ENCODE measurements at places on chromosomes 4 and X. TPM values are rescaled to one million over a fixed set of nuclear protein-coding genes. Genes with fewer than 3 reads are reported as not detected.

The PPP4R3C gene
- polyA plus RNA-seq = not detected

The TMPRSS11A gene
- 57.7 TPM for polyA plus RNA-seq

The CDX4 gene
- polyA plus RNA-seq = not detected

The CORIN gene
- polyA plus RNA-seq = 0.28 TPM

The SFRP2 gene
- 16.4 TPM for polyA plus RNA-seq

The ADH7 gene
- polyA plus RNA-seq = 250 TPM

The MAGEA12 gene
- not detected for polyA plus RNA-seq

The POLN gene
- 0.81 TPM for polyA plus RNA-seq

The SH3TC1 gene
- 19.2 TPM for polyA plus RNA-seq

The GC gene
- not detected for polyA plus RNA-seq

The PF4V1 gene
- polyA plus RNA-seq = not detected

The HSFX2 gene
- polyA plus RNA-seq = 0.21 TPM

The CENPVL1 gene
- polyA plus RNA-seq = not detected

The PLP1 gene
- polyA plus RNA-seq = 0.94 TPM

The CXCL5 gene
- polyA plus RNA-seq = 0.14 TPM

The SLC10A6 gene
- polyA plus RNA-seq = 2.8 TPM

The RHOXF2B gene
- not detected for polyA plus RNA-seq

The RNF175 gene
- 0.12 TPM for polyA plus RNA-seq

The SLC6A8 gene
- 33.0 TPM for polyA plus RNA-seq

The NOX1 gene
- polyA plus RNA-seq = 0.10 TPM

The CDS1 gene
- 16.2 TPM for polyA plus RNA-seq

The SYP gene
- polyA plus RNA-seq = 0.79 TPM

The IL13RA2 gene
- 0.08 TPM for polyA plus RNA-seq

The CFI gene
- 7.9 TPM for polyA plus RNA-seq

The OPRPN gene
- polyA plus RNA-seq = not detected

The CXorf49 gene
- not detected for polyA plus RNA-seq

The DEFB131A gene
- polyA plus RNA-seq = not detected

The GAGE12J gene
- polyA plus RNA-seq = not detected

The TEX13D gene
- polyA plus RNA-seq = not detected

The SSX2B gene
- polyA plus RNA-seq = not detected

The MID1 gene
- 4.7 TPM for polyA plus RNA-seq

The SULT1E1 gene
- 0.35 TPM for polyA plus RNA-seq

The HOPX gene
- polyA plus RNA-seq = 1,386 TPM

The CT47A7 gene
- polyA plus RNA-seq = not detected

The CPZ gene
- 7.2 TPM for polyA plus RNA-seq

The ABCD1 gene
- 2.9 TPM for polyA plus RNA-seq

The ARHGEF9 gene
- 5.0 TPM for polyA plus RNA-seq

The FDCSP gene
- 0.75 TPM for polyA plus RNA-seq

The TSPAN7 gene
- polyA plus RNA-seq = 6.1 TPM

The RASSF6 gene
- 1.2 TPM for polyA plus RNA-seq

The NAA11 gene
- polyA plus RNA-seq = not detected

The FGF5 gene
- polyA plus RNA-seq = 0.01 TPM

The EVC2 gene
- polyA plus RNA-seq = 2.0 TPM

The STPG2 gene
- polyA plus RNA-seq = 0.02 TPM

The YTHDC1 gene
- polyA plus RNA-seq = 45.2 TPM

The CXXC4 gene
- polyA plus RNA-seq = 0.09 TPM

The TMEM35A gene
- 0.39 TPM for polyA plus RNA-seq

The PNMA3 gene
- 0.45 TPM for polyA plus RNA-seq

Data from esophagus (tissue), 2 donors.